ENCODE measurements at places on chromosomes 4 and X.
A peak's percentile ranks its signal among the peaks of the same experiment; 100 is the strongest.

GRCh38 chr4:138686106-138686835 lies 329.3 kb upstream of the NOCT start:
- no peak for DNase-seq

GRCh38 chr4:159401791-159402380 lies 299.0 kb downstream of the RAPGEF2 start:
- no peak for DNase-seq

DNA sequence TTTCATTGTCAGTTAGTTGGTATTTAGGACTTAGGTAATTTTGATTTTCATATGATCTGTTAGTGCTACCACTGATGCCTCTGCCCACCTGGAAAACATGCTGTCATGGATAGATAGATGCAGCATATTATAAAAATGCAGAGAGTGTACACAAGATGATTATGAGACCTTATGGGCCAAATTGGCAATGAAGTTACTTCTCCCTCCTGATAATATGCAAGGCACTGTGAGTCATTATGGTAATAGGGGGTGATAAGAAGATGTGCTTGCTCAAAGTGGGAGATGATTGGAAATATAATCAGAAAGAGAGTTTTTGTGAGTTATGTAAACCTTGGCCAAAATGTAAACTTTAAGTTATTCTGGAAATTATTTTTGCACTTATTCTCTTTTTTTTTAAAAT lies 56.6 kb upstream of the RHOH start:
- no peak for DNase-seq

GRCh38 chr4:186676531-186677161 lies 47.0 kb downstream of the FAT1 start:
- no peak for DNase-seq

- DNase-seq, result no peak
Observed at GRCh38 chrX:113522814-113523213, 682.2 kb upstream of the AMOT start.

DNA sequence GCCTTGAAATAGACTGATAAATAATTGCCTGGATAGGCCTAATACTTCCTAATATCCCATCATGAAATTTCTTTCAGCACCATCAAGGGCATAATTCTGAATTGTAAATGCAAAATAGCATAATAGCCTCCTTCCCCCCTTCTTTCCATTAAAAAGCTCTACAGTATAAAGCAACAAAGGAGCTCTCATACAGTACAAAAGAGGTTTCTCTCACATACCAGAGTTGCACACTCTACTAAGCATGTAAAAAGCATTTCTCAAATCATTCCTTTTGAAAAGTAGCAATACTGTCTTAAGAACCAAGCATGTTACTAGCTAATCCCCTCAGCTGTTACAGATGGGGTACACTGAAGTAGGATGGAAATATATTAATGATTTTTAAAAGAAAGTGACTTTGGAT lies 509.0 kb downstream of the KLHL13 start:
- DNase-seq, result no peak

GRCh38 chr4:184457535-184458249 lies 16.7 kb downstream of the IRF2 start:
- DNase-seq, result peak; percentile 28

- no peak for DNase-seq
Observed at GRCh38 chrX:148517176-148517575, 16.8 kb downstream of the AFF2 start.
